ENCODE measurements at places on chromosomes 4 and X.

DNA sequence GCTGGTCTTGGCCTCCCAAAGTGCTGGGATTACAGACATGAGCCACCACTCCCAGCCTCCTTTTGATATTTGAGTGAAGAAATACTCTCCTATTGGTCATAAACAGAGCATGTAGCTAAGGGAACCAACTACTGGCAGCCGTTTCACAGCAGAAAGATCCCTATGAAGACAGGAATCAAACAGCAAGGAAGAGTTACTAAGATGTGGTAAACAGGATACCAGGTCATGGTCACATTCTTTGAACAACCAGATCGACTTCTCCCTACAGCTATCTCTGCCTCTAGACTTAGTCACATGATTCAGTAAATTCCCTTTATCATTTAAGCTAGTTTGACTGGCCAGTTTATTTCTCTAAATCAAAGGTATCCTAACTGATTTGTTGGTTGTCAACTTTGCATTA lies 9.0 kb upstream of the HNRNPD start:
- no peak for DNase-seq

- DNase-seq = no peak
Measured at GRCh38 chrX:111260451-111260850, 9.8 kb downstream of the CAPN6 start.

- peak; percentile 64 for DNase-seq
Measured at GRCh38 chr4:47686294-47686872, 151.5 kb downstream of the CORIN start.

GRCh38 chrX:155009994-155010472 lies 12.5 kb downstream of the F8 start:
- no peak for DNase-seq

GRCh38 chr4:95142932-95143331 lies 385.2 kb downstream of the BMPR1B start:
- DNase-seq = no peak

DNA sequence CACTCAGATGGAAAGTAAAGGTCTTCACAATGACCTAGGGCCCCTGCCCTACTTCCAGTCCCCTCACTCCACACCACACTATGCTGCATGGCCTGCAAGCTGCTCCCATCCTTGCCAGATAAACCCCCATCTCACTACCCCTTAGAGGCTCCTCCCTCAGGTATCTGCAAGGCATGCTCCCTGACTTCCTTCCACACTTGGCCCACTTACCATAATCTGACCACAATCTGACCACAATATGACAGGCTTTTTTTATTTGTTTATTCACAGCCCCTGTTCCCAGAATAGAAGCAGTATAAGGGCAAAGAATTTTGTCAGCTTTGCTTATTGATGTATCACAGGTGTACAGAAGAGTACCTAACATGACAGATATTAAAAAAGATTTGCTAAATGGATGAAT lies 124.7 kb downstream of the CAMK2D start:
- peak; percentile 37 for DNase-seq

GRCh38 chr4:7017446-7018048 lies 25.6 kb upstream of the TADA2B start:
- DNase-seq = no peak

- no peak for DNase-seq
Measured at GRCh38 chr4:155319516-155319915, 57.2 kb downstream of the MAP9 start.

- DNase-seq = no peak
Measured at GRCh38 chr4:56575820-56576429, 70.3 kb downstream of the ARL9 start.

- DNase-seq = no peak
Measured at GRCh38 chr4:3802571-3803474, 36.6 kb downstream of the ADRA2C start.

- DNase-seq = no peak
Measured at GRCh38 chr4:53240573-53240972, 125.3 kb downstream of the SCFD2 start.

DNA sequence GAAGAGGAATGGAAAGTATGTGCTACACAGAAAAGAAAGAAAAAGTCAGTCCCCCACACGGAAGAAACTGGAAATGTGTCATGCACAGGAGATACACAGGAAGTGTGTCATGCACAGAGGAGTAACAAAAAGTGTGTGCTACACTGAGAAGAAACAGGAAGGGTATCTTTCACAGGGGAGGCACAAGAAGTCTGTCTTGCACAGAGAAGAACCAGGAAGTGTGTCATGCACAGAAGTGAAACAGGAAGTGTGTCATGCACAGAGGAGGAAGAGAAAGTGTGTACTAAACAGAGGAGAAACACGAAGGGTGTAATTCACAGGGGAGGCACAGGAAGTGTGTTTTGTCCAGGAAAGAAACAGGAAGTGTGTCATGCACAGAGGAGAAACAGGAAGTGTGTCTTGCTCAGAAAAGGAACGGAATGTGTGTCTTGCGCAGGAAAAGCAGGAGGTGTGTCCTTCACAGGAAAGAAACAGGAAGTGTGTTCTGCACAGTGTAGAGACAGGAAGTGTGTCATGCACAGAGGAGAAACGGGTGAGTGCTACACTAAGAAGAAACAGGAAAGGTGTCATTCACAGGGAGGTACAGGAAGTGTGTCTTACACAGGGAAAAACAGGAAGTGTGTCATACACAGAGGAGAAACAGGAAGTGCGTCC lies 527.2 kb upstream of the PRKX start:
- no peak for DNase-seq

- no peak for DNase-seq
Measured at GRCh38 chr4:74612837-74613236, 167.9 kb downstream of the AREG start.

DNA sequence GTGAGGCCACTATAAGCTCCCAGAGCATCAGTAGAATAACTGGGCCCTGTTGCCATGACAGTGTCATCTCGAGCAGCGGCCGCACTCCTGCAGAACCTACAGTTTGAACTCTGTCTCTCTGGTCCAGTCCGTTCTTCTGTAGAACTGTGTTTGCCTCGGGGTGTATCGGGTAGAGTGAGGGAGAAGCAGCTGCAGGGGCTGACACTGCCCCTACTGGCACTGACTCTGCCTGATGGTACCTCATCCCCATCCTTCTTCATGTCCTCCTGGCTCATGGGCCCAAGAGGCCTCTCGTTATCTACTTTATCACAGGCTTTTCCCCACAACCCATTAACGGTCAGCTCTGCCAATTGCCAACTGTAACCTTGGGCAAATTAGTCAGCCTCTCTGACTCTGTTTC lies 96.5 kb downstream of the NPNT start:
- DNase-seq = no peak

Data from activated naive CD8-positive, alpha-beta T cell treated with anti-CD3 and anti-CD28 coated beads, Interleukin-2, amount 10 ng/mL, durations not matched to agents 7 days and 5 days (primary cell).